ENCODE measurements at places on chromosomes 1 and 21.

GRCh38 chr1:223088713-223089240, 54.3 kb downstream of the TLR5 start:
- no peak for DNase-seq

GRCh38 chr1:244603498-244603897, 49.4 kb upstream of the DESI2 start:
- no peak for DNase-seq

- DNase-seq = no peak
These were observed 8.2 kb upstream of the MIXL1 start for GRCh38 chr1:226215239-226215638.

GRCh38 chr1:204894031-204894430, 23.4 kb downstream of the NFASC start:
- DNase-seq = no peak

GRCh38 chr1:173038875-173039554, 11.7 kb downstream of the TNFSF18 start:
- DNase-seq = no peak

DNA sequence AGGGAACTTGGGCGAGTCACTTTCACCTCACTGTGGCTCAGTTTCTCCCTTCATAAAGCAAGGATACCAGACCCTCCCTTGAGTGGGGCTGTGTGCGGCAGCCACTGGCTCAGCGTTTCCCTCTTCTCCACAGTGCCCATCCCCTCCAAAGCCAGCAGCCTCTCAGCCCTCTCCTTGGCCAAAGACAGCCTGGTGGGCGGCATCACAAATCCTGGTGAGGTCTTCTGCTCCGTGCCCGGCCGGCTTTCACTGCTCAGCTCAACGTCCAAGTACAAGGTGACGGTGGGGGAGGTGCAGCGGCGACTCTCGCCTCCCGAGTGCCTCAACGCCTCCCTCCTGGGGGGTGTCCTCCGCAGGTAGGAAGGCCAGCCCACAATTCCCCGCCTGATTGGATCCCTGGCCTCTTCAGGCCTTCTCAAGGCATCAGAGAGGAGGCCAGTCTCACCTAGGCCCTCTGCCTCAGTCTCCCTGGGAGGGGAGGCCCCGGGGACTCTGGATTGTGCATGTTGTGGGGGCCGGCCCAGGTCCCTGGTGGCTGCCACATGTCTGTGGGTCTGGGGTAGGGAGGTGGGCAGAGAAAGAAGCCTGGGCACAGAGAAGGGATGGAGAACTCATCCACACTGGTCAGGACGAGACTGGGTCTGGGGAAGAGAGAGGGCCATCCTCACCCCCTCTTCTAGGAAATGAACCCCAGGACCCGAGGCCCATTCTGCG, 15.2 kb downstream of the TFAP2E start:
- no peak for DNase-seq

DNA sequence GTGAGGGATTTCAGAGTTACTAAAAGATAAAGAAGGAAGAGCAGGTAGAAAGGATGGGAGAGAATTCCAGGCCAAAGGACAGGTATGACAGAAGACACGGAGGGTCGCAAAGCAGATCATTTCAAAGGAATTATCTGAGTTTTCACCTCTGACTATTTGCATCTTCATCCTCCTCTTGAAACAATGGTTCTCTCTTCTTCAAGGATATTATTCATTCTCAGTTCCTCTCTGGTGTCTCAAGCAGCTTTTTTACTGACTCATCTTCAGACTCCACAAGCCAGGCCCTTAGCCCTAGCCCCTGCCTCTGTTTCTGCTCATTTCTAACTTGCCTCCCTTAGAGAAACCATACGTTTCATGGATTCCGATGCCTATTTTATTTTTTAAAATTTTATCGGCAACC, 15.0 kb downstream of the DDX59 start:
- DNase-seq = no peak

- DNase-seq = no peak
These were observed 60.5 kb upstream of the FOXD3 start for GRCh38 chr1:63261736-63262458.

DNA sequence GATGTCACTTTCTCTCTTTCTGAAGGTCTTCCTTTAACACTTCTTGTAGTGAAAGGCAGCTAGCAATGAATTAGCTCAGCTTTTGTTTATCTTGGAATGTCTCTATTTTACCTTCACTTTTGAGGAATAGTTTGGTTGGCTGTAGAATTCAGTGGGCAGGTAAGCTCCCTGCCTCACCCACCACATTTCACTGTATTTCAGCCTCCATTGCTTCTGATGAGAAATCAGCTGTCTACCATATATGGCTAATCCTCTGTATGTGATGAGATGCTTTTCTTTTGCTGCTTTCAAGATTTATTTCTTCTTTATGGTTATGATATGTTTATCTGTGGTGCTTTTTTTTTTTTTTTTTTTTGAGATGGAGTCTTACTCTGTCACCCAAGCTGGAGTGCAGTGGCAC, 70.1 kb downstream of the MRPL39 start:
- DNase-seq = no peak

DNA sequence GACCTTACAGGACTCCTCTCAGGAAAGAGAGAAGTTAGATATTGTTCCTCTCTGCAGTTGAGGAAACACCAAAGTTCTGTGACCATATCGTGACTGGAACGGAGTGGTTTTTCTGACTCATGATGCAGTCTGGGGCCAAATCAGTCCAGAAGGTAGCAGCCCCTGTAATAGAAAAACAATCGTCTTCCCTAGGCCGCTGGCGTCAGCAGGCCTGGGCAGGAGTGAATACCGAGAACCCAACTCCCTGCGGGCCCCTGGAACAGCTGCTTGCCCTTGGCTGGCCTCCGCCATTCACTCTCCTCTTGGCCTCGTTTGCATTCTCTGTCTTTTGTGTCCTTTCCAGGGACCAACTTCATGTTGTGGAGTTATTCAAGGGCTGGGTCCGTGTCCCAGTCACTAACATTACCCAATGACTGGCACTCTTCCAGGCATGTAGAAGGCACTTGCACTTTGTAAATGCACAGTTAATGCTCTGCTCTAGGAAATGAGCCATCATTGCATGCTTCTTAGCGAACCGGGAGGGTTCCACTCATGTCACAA, 10.9 kb upstream of the CD101 start:
- DNase-seq = no peak

- no peak for DNase-seq
These were observed 55.0 kb downstream of the ADARB1 start for GRCh38 chr21:45129189-45129923.

DNA sequence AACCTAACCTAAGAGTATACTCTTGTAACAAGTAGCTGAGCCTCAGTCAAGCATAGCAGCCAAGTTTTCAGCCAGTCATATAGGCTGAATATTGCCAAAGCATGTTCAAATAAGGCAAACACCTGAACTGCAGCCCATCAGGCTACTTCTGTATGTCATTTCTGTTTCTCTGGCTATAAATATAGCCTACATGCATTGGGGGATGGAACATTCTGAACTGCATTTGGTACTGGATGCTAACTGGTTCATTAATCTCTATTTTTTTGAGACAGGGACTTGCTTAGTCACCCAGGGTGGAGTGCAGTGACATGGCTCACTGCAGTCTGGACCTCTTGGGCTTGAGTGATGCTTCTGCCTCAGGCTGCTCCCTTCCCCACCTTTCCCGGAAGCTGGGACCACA, 37.3 kb downstream of the MAST2 start:
- DNase-seq = no peak

- no peak for DNase-seq
These were observed 605.8 kb upstream of the CAMK1G start for GRCh38 chr1:208977638-208978256.

DNA sequence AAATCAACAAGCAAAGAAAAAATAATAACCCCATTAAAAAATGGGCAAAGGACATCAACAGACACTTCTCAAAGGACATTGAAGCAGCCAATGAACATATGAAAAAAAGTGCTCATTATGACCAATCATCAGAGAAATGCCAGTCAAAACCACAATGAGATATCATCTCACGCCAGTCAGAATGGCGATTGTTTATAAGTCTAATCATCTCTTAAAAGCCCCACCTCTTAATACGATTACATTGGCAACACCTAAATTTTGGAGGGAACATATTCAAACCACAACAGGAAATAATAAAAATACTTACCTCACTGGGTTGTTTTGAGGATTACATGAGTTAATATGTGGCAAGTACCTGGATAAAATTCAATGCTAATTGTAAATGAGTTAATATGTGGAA, 57.1 kb upstream of the PLPPR4 start:
- DNase-seq = no peak

All from stimulated activated CD4-positive, alpha-beta T cell treated with anti-CD3 and anti-CD28 coated beads, Interleukin-1b, Interleukin-23, amount 100 ng/mL, for 1 hour (primary cell).